Chondrocyte (in vitro differentiated cells): ENCODE measurements at places on chromosomes 11 and 22. TPM values are rescaled to one million over a fixed set of nuclear protein-coding genes. Genes with fewer than 3 reads are reported as not detected.
A peak's percentile ranks its signal among the peaks of the same experiment; 100 is the strongest.

DNA sequence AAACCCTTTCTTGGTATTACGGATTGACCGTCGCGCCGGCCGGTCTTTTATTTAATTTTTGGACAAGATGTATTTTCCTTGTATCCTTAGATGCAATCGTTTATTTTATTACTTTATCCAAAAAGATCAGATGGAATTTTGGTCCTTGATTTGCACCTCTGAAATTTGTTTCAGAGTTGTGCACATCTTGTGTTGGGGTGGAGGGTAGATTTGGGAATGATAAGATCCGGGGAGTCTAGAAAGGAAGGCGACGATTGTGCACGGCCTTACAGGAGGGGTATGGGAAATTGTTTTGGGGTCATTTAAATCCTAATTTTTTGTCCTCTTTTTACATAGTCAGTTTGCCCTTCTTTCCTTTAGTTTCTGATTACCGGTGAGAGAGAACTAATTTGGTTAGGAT, 1.4 kb downstream of the KDM2A start:
- H3K27me3 ChIP-seq, result no peaks in the 10 kb centered on the region
- H3K27ac ChIP-seq, result peak overlapping the region; percentile 97

KCNA4 gene
- not detected in 3 replicates for total RNA-seq

DNA sequence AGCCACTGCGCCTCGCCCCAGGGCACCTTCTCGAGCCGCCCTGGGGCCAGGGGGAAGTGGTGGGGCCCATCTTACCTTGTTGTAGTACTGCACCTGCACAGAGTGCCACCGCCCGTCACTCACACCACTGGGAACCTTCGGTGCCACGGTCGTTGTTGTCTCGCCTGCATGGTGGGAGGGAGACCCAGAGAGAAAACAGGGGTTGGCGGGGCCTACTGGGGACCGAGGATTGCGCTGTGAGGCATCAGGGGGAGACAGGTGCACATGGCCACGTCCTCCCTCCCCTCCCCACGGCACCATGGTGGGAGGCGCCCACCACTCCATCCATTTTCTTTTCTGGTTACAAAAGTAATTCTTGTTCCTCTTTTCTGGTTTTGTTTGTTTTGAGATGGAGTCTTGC, 97.8 kb downstream of the TRMU start:
- H3K4me3 ChIP-seq, result no peak overlapping the region
- DNase-seq, result no peak
- H3K27ac ChIP-seq, result no peak overlapping the region
- H3K27me3 ChIP-seq, result no peaks in the 10 kb centered on the region
- H3K36me3 ChIP-seq, result peaks cover 25% of the 10 kb centered on the region

GRCh38 chr11:68214173-68215086, 1.3 kb upstream of the KMT5B start:
- DNase-seq, result peak; percentile 90
- H3K27ac ChIP-seq, result no peak overlapping the region
- H3K4me1 ChIP-seq, result peaks cover 37% of the 10 kb centered on the region

RAB3IL1 gene
- total RNA-seq, result 9.7 to 24.7 TPM (median 24.1 TPM) in 3 replicates

GRCh38 chr11:64864135-64864472, 14.3 kb downstream of the EHD1 start:
- H3K4me1 ChIP-seq, result peaks cover 72% of the 10 kb centered on the region
- DNase-seq, result no peak
- H3K27me3 ChIP-seq, result no peaks in the 10 kb centered on the region
- peak overlapping the region; percentile 16 for H3K4me3 ChIP-seq

GRCh38 chr22:37225481-37225880, 13.2 kb upstream of the SSTR3 start:
- no peak for DNase-seq
- peaks cover 13% of the 10 kb centered on the region for H3K27me3 ChIP-seq
- H3K4me3 ChIP-seq, result no peak overlapping the region
- no peaks in the 10 kb centered on the region for H3K36me3 ChIP-seq
- H3K27ac ChIP-seq, result no peak overlapping the region

DNA sequence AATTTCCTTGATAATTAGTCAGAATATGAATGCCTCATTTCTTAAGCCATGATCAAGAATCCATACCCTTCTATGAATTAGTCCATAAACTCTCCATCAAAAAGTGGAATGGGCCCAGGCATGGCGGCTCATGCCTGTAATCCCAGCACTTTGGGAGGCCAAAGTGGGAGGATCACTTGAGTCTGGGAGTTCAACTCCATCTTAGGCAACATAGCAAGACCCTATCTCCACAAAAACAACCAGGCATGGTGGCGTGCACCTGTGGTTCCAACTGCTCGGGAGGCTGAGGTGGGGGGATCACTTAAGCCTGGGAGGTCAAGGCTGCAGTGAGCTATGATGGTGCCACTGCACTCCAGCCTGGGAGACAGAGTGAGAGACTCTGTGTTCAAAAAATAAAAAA, 52.1 kb upstream of the SHANK2 start:
- peaks cover 14% of the 10 kb centered on the region for H3K4me1 ChIP-seq
- peak; percentile 25 for DNase-seq
- no peak overlapping the region for H3K27ac ChIP-seq
- H3K27me3 ChIP-seq, result peaks cover 56% of the 10 kb centered on the region
- no peaks in the 10 kb centered on the region for H3K36me3 ChIP-seq

USH1C gene
- 0.72 to 0.92 TPM in 2 of 3 replicates, not detected in the other for total RNA-seq

GLB1L2 gene
- 0.34 to 0.74 TPM (median 0.35 TPM) in 3 replicates for total RNA-seq

DNA sequence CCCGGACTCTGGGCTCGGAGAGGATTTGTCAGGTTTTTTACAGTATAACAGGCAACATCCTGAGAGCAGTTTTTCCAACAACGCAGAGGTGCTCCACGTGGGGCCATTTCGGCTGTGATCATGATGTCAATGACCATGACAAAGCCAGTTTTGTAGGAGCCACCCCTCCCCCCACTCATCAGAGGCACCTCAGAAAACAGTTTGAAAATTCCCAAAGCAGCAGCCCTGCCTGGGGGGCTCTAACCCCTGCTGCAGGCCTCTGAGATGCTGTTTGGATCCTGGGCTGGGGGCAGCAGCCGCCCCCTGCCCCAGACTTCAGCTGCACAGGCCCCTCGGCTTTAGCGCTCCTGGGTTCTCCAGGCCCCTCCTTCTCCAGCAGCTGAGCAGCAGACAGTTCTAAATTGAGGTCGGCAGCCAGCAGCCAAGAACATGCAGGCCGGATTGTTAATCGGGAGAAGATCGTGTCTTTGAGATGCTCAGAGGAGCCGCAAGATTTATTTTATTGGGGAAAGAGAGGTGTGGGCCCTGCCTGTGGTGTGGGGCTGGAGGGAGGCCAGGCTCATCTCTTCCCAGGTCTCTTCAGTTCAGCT, 19.4 kb downstream of the NFAM1 start:
- no peak for DNase-seq
- H3K36me3 ChIP-seq, result no peaks in the 10 kb centered on the region
- H3K4me1 ChIP-seq, result no peaks in the 10 kb centered on the region

DNA sequence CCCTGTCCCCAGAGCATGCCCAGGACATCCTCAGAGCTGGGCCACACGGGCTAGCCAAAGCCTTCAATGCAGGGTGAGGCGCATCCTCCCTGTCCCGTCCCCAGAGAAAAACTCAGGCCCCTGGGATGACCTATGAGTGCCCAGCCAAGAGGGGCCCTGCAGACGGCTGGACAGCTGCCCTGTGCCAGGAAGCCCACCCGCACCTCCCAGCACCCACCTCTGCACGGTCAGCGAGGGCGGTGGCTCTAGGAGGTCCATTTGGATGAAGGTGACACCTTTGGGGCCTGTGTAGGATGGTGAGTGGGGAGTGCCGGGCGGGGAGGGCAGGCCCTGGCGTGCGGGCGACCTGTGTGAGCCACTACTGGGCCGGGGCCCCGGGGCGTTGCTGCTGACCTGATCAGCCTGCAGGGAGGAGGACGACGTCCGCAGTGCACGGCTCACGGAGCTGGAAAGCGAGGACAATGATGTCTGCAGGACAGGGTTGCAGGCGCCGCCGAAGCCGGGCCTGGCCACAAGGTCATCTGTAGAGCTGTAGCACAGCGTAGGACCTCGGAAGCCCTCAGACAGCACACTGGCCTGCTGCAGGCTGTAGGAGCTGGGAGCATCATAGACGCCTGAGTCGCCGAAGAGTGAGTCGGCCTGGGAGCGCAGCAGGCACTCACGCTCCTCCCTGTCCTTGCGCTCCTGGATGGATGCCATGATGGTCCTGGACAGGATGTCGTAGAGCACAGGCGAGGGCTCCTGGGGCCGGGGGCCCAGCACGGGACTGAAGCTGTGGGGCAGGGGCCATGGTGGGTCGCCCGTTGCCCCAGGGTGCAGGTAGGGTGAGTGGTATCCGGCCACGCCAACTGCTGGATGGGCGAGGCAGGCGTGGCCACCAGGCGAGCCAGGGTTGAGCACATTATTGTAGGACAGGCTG, 180.5 kb downstream of the IGLL1 start:
- H3K4me1 ChIP-seq, result no peaks in the 10 kb centered on the region
- H3K36me3 ChIP-seq, result no peaks in the 10 kb centered on the region
- H3K4me3 ChIP-seq, result no peak overlapping the region
- DNase-seq, result peak; percentile 92

SYT12 gene
- total RNA-seq, result 7.2 to 15.3 TPM (median 7.2 TPM) in 3 replicates

DNA sequence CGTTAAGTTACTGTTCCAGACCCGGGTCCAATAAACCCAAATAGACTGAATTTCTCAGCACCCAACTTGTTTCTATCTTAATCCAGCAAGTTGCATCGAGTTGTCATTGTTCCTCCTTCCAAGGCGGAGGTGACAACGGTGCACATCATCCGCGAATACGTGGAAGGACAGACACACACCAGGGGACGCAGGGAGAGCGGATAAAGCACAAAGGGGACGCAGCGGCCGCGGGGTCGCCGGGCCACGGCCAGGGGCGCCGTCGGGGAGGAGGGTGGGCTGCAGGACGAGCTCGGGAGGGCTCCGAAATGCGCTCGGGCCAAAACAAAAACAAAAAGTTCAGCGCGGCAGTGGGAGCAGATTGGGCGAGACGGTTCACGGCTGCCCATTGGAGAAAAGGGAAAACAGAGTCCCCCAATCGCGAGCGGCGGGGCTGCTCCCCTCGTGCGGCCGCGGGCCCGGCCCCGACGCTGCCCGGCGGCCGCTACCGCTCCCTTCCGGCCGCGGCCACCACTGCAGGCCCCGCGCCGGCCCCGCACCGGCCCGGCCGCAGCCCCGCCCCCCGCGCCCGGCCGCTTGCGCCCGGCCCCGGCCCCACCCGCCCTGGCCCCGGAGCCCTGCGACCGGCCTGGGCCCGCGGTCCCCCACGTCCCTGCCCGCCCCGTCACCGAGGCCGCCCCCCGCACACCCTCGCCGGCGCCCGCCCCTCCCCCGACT, 518 bp downstream of the KMT5B start:
- peaks cover 47% of the 10 kb centered on the region for H3K4me1 ChIP-seq
- no peaks in the 10 kb centered on the region for H3K36me3 ChIP-seq
- H3K4me3 ChIP-seq, result peak overlapping the region; percentile 89
- H3K27me3 ChIP-seq, result no peaks in the 10 kb centered on the region
- no peak for DNase-seq
- H3K27ac ChIP-seq, result peak overlapping the region; percentile 91

DNA sequence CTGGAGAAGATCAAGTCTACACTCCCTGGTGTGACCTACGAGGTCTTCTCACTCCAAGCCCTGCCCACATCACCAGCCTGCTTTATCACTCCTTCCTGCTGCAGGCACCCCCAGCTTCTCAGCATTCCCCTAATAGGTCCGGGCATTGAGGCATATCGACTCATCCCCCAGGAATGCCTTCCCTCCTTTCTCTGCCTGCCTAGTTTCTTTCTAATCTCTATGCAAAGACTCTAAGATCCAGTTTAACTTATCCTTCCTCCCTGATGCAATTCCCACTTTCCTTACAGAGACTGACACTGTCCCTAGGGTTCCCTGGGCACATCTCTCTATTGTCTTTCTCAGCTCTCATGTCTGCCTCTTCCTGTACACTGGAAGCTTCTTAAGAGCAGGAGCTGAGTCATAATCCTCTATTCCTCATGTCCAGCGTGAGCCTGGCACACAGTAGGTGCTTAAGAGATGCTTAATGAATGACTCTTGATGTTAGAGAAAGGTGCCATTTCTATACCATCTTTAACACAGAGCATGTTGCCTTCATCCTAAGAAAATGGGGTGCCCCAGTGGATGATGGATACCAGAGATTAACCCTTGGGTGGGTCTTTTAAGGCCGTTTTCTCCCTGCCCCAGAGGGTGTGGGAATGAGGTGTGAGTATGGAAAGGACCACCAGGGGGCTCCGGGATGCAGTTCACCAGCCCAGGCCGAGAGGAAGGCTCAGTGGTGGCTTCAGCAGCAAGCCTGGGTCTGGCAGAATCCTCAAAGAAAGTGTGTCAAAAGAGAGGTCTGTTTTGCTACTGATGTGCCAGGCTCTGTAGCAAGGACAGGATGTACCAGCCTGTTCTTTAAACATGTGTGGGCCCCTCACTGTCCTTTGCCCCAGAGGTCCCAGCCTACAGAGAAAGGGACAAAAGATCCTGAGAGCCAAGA, 34.7 kb downstream of the PARVA start:
- H3K4me3 ChIP-seq, result no peak overlapping the region
- peaks cover 89% of the 10 kb centered on the region for H3K4me1 ChIP-seq
- H3K27ac ChIP-seq, result peak overlapping the region; percentile 96
- no peaks in the 10 kb centered on the region for H3K36me3 ChIP-seq

SELENOM gene
- 200 to 228 TPM (median 217 TPM) in 3 replicates for total RNA-seq

DNA sequence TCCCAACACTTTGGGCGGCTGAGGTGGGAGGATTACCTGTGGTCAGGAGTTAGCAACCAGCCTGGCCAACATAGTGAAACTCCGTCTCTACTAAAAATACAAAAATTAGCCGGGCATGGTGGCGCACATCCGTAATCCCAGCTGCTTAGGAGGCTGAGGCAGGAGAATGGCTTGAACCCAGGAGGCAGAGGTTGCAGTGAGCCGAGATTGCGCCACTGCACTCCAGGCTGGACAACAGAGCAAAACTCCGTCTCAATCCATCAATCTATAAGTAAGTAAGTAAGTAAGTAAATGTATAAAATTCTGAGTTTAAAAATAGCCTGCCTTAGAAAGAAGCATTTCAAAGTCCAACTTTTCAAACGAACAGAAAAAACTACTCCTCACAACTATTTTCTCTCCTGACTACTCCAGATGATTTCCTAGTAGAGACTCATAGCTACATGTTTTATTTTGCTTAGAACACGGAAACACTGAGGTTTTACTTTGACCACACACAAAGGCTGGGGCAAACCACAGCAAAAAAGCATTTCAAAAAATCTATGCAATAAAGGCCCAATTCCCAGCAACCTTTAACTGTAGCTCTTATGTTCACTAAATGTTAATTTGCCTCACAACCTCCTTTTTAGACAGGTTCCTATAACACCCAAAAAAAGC, 16.3 kb downstream of the SPTY2D1 start:
- H3K4me1 ChIP-seq, result peaks cover 41% of the 10 kb centered on the region
- H3K27me3 ChIP-seq, result no peaks in the 10 kb centered on the region
- peaks cover 16% of the 10 kb centered on the region for H3K36me3 ChIP-seq
- peak overlapping the region; percentile 92 for H3K27ac ChIP-seq
- no peak for DNase-seq
- peak overlapping the region; percentile 47 for H3K4me3 ChIP-seq

GRCh38 chr22:48440176-48440575, 1387.5 kb downstream of the BRD1 start:
- H3K27ac ChIP-seq, result no peak overlapping the region
- H3K36me3 ChIP-seq, result peaks cover 2% of the 10 kb centered on the region
- H3K4me3 ChIP-seq, result no peak overlapping the region
- H3K4me1 ChIP-seq, result peaks cover 1% of the 10 kb centered on the region
- DNase-seq, result peak; percentile 84

POU2AF2 gene
- total RNA-seq, result not detected in 3 replicates

- peaks cover 17% of the 10 kb centered on the region for H3K36me3 ChIP-seq
- H3K27ac ChIP-seq, result no peak overlapping the region
- H3K4me3 ChIP-seq, result no peak overlapping the region
- H3K4me1 ChIP-seq, result no peaks in the 10 kb centered on the region
- H3K27me3 ChIP-seq, result no peaks in the 10 kb centered on the region
These were observed 54.7 kb downstream of the CUL5 start for GRCh38 chr11:108063410-108063809.

NRGN gene
- total RNA-seq, result 1.6 to 2.4 TPM (median 1.8 TPM) in 3 replicates

GRCh38 chr11:78868563-78868962, 293.9 kb upstream of the NARS2 start:
- H3K36me3 ChIP-seq, result no peaks in the 10 kb centered on the region
- H3K4me3 ChIP-seq, result no peak overlapping the region
- H3K4me1 ChIP-seq, result no peaks in the 10 kb centered on the region
- peaks cover 2% of the 10 kb centered on the region for H3K27me3 ChIP-seq
- DNase-seq, result no peak

DDI1 gene
- total RNA-seq, result not detected in 3 replicates
